ENCODE measurements at places on chromosomes 7 and 10.

DNA sequence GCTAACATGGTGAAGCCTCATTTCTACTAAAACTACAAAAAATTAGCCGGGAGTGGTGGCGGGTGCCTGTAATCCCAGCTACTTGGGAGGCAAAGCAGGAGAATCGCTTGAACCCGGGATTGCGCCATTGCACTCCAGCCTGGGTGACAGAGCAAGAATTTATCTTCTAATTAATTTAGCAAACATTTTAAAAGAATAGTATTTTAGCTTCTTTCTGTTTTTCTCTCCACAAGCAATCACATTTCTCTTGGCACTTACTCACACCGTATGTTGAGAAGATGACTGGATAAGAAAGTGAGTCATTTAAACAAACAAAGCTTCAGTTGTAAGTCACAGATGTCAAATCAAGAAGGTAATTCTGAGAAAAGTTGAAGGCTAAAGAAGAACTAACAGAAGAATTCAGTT, 264.0 kb downstream of the ARL4A start:
- no peak for DNase-seq

DNA sequence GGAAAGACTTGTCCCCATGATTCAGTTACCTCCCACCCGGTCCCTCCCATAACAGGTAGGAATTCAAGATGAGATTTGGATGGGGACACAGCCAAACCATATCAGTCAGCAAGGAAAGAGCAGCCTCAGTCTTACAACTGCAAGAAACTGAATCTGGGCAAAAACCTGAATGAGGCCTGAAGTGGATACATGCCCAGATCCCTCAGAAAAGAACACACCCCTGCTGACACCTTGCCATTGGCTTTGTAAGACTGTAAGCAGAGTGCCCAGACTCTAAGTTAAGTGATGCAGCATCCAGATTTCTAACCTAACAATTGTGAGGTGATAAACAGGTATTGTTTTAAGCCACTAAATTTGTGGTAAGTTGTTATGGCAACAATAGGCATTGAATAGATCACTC, 670.8 kb downstream of the SORCS1 start:
- DNase-seq = no peak

DNA sequence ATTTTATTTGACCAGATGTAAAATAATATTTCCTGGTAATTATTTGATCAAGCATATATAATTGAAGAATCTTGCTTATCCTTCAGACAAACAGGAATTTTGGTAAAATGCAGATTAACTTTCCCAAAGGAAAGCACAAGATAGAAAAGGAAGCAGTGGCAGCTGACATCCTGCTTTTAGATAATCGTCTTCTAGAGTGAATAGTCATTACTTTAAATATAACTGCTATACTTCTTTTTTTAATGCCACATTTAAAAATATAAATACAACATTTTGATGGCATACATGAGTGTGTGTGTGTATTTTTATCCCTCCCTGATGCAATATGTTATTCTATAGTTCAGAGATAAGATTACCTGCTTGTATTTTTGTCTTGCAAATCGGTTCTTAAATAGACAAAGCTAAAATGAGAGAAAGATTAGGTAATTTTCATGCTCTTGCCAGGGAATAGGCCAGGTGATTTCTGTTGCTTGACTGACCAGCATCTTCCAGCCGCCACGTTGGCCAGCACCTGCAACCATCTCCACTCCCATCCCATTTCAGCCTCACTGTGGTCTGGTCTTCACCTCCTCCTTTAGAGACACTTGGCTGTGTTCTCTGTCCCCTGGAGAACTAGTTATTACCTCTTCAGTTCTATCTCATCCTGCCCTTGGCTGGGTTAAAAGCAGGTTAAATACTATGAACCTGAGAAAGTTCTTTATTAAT, 58.1 kb downstream of the MDFIC start:
- DNase-seq = no peak

GRCh38 chr7:141280100-141280499, 206.2 kb downstream of the TMEM178B start:
- DNase-seq = no peak

DNA sequence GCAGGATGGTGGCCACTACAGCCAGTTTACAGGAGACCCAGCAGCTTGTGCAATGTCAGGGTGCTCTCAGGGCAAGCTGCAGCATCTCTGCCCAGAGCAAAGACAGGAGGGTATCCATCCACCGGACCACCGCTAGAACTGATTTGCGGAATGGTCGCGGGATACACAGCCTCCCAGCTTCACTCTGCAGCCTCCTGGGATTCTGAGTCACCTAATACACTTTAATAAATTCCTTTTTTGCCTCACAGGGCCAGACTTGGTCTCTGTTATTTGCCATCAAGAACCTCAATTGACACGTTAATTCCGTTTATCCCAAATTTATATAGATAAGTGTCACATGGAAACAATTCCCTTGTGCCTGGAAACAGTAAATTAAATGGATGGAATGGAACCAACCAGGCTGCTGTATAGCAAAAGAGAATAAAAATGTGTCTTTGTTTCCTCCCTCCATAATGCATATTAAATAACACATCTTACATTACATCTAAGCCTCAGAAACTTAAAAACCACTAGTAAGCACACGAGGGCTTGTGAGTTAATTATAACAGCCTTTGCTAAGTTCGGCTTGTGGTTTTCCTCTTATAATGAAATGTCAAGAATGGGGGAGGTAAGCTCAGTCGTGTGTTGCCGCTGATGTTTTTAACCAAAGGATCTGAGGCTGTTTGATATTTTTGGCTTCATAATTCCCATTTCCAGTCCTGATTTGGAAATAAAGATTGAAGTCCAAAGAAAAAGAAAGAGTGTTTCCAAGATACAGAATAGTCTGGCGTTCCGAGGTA, 52.1 kb downstream of the ADRB1 start:
- peak; percentile 26 for DNase-seq

- no peak for DNase-seq
Observed at GRCh38 chr7:69076566-69076965, 521.7 kb upstream of the AUTS2 start.

DNA sequence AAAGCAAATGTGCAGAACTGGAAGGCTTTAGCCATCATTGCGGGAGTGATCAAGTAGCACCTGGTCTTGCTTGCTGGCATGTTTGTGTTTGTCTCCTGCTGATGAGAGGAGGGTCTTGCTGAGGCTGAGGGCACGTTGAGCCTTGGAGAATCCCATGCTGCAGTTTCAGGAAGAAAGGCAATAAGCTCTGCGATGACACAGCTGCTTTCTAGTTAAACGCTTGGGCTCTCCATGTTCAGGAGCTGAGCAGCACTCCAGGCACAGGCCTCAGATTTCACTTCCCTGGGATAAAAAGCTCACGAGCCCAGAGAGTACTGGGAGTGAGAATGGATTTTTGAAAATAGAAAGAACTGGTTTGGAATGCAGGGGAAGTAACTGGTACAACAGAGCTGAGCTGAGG, 100.8 kb downstream of the LRRC18 start:
- DNase-seq = no peak

All from GM19239 (cell line).